ENCODE measurements at places on chromosomes 13 and 19.

GRCh38 chr19:1757468-1758230 is 4.3 kb downstream of the ONECUT3 start:
- no peak for DNase-seq

GRCh38 chr13:111110054-111110453 is 5.1 kb upstream of the ARHGEF7 start:
- DNase-seq = no peak

DNA sequence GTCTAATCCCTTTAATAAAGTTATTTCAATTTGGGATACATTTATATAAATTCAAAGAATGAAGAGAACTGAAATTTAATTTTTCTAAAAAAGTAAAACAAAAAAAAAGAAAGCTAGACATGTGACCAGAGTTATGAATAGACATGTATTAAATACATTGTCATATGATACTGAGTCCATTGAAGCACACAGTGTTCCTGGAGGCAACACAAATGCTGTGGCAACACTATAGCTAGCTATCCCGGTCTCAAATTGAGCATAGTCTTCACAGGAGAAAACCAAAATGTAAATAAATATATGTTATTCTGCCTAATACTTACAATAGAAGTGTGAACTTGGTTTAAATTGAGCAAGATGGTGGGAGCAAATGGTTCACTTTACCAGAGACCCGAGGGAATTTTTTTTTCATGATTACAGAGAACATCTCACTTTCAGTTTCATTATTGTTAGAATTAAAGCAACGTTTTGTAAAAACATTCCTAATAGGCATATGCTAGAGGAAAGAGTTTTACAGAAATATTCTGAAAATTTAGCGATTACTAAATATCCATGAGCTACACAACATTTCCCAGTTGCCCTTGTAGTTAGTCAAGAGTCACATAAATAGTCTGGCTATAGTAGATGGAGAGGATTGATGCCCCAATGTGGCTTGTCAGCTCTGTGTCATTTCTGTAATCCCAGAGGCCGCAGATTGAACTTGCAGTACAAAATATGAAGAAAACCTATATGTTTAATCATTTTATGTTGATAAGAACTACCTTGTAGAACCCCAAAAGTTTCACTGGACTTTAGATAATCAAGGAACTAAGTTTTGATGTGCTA is 775.7 kb upstream of the SPRY2 start:
- no peak for DNase-seq

- DNase-seq = no peak
Observed at GRCh38 chr19:4717191-4717965, 6.3 kb downstream of the DPP9 start.

DNA sequence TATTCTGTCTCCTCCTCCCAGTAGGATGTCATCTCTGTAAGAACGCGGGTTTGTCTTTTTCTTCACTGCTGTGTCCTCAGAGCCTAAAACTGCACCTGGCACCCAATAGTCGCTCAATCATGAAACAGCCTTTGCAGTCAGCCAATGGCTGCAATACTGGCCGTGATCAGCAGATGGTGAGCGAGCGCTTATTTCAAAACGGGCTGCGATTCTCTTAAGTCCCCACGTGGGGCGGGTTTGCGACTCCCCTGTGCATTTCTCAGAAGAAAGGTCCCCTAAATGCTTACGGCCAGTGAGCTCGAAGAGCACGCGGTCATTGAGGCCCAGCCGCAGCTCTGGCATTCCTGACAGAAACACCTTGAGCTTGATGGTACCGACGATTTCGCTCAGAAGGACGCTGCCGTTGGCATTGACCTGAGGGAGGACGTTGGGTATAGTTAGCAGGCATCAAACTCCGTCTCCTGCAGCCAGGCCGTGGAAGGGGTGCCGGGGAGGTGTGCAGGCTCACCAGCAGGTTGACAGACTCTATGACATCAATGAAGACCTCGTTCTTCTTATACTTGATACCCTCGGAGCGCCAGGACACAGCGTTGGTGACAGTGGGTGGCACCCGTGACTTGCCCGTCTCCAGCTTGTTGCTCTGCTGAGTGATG is 6.0 kb downstream of the AP1M2 start:
- peak; percentile 64 for DNase-seq

- no peak for DNase-seq
Observed at GRCh38 chr19:19461671-19462622, 53.4 kb downstream of the TSSK6 start.
